ENCODE measurements at places on chromosomes 2 and 18.
A peak's percentile ranks its signal among the peaks of the same experiment; 100 is the strongest.

DNA sequence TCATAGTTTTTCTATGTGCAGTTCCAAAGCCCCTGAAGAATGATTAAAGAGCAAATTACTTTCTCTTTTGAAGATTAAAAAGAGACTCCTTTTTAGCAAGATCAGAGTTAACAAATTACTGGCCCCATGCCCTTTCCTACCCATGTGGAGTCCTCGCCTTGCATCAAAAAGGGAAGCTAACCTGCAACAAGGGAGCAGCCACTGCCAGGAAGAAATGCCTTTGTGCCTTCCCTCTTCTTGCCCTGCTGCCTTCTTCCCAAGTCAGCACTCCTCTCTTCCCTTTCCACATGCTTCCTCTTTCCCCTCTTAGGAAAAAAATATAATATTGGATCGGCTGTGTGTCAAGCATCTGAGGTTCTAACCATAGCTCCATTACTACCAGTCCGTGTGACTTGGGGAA, 37.1 kb upstream of the CYP1B1 start:
- DNase-seq, result no peak

DNA sequence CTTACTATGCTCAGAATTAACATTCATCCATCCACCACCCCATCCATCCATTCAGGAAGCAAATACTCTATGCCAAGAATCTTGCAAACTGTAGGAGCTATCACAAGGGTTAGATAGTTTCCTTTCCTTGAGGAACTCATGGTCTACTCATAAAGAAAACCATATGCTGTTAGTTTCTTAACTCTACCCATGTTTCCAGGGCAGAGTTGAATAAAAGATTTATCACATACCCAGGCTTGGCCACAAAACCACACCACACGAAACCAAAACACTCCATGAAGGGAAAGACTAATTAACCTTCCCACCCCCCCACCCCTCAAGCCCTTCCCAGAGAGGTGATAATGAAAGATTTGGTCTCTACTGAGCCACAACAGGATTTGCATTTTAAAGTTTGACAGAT, 23.7 kb upstream of the MSGN1 start:
- peak; percentile 11 for DNase-seq

GRCh38 chr2:239268549-239268948, 132.3 kb downstream of the HDAC4 start:
- no peak for DNase-seq

DNA sequence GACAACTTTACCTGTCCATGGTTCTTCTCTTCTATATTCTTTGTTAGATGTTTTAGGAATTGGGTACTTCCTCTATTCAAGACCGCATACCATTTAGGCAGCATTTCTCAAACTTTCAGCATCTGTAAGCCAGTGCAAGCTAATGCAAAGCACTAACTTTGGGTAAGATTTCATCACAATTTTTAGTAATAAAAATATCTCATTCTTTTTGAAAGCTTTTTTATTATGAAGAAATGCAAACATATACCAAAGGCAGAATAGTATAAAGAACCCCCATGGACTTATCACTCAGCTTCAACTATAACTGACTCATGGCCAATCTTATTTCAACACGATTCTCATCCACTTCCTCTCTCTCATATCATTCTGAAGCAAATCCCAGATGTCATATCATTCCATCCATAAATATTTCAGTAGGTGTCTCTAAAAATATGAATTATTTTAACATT, 32.9 kb downstream of the INO80C start:
- DNase-seq, result peak; percentile 64

GRCh38 chr18:43596105-43596712, 318.9 kb upstream of the SYT4 start:
- peak; percentile 58 for DNase-seq

GRCh38 chr2:152466041-152466440, 131.1 kb downstream of the FMNL2 start:
- no peak for DNase-seq

DNA sequence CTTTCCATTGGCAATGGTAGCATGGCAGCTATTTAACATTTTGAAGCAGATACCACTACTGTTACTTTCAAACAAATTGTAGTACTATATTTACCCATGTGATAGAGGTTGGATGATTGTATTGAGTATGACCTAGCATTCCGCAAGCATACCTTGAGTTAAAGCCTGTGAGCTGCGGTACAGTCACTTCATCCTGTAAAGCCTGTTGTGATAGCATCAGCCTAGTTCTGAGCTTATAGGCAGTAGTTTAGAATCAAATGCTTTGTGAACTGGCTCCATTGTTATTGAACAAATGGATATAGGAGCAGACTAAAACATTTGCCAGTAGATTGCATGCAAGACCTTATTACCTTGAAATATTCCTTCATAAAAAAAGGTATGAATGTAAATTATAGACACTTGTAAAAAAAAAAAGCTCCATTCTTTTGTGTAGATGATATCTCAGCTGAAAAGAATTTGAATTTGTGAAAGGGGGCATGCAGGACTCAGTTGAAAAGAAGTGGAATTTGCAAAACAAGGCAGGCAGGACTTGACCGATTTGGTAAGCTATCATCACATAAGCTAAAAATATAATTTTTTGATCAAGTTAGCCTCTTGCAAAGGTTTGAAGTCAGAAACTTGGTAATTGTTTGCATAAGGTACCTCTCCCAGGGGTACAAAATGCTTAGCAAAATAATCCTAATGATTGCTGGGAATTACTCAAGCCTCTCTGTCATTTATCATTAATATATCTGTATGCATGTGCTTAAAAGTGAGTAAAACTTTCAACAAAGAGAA, 138.5 kb upstream of the ITGA4 start:
- no peak for DNase-seq

DNA sequence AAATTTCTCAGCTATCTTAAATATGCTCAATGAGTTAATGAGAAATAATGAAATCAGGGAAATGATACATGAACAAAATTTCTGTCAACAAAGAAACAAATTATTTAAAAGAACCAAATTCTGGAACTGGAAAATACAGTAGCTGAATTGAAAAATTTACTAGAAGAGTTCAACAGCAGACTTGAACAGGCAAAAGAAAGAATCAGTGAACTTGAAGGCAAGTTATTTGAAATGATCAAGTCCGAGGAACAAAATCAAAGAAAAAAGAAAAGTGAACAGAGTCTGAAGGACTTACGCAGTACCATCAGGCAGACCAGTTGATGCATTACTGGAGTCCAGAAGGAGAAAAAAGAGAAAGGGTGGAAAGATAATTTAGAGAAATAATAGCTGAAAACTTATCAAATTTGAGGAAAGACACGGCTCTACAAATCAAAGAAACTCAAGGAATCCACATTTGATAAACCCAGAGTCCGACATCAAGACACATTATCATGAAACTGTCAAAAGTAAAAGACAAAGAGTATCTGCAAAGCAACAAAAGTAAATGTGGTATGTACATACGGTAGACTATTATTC, 83.6 kb downstream of the CCDC138 start:
- no peak for DNase-seq

DNA sequence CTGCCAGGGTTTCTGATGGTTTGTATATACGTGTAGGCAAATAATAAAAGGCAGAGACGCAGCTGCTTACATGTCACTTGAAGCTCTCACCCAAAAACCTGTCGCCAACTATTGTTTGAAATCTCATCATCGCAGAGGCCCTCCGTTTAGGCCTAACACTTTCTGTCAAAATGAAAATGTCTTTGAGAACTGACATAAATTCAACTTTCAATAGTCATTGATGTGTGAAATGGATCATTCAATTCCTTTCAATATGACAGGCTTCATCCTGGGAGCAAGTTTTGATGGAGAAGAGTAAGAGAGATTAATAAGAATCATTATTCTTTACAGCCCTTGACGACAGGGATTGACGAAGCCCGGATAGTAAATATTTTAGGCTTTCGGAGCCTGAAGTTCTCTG, 2.7 kb downstream of the ACTG2 start:
- DNase-seq, result no peak

DNA sequence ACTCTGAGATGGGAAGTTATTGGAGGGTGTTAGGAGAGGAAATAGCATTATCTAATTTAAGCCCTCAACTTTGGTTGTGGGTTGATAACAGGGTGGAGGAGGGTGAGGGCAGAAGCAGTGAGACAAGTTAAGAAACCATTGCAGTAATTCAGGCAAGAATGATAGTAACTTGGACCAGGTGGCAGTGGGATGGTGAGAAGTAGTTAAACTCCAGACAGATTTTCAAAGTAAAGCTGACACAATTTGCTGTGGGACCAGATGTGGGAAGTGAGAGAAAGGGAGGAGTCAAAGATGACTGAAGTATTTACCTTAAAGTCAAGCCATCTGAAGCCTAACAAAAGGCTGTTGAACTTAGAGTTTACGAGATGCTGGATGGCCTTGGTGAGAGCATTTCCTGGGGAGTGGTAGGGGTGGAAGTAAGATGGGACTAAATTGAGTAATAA, 163.2 kb upstream of the KLF7 start:
- peak; percentile 53 for DNase-seq

- DNase-seq, result no peak
These were observed 82.0 kb downstream of the DNMT3A start for GRCh38 chr2:25259737-25260124.

- DNase-seq, result no peak
These were observed 1.9 kb downstream of the CCDC68 start for GRCh38 chr18:54957296-54957832.

- DNase-seq, result peak; percentile 72
These were observed 58.1 kb upstream of the FOSL2 start for GRCh38 chr2:28334527-28334894.

- DNase-seq, result no peak
These were observed 268.1 kb upstream of the CXCR4 start for GRCh38 chr2:136386046-136386445.

- DNase-seq, result no peak
These were observed 160.9 kb downstream of the DYSF start for GRCh38 chr2:71613953-71614925.

DNA sequence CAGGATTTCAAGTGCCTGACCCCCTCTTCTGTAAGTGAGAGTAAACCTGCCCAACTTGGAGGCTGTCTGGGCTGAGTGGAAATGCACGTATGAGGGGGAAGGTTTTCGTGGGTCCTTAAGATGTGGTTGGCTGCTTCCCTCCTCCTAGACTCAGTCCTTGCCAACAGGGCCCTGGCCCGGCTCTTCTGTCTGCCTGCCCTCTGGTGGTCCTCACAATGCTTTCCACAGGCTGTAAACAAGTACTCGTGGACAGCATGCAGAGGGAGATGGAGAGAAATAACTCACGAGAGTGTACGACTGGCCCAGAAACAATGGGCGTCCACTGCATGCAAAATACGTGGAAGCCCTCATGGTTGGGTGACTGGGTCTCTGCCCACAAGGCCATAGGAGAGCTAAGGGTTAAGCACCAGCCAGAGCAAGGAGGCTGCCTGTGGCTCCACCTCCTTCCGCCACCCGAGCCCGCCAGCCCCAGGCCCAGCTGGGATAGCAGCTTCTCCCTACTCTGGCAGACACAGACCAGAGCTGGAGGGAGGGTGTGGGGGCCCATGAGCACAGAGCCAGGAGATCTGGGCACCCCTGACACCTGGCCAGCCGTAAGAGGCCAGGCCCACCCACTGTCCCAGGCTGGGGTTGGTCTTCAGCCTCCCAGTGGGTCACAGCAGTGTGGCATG, 17.0 kb upstream of the ARHGEF4 start:
- DNase-seq, result no peak

DNA sequence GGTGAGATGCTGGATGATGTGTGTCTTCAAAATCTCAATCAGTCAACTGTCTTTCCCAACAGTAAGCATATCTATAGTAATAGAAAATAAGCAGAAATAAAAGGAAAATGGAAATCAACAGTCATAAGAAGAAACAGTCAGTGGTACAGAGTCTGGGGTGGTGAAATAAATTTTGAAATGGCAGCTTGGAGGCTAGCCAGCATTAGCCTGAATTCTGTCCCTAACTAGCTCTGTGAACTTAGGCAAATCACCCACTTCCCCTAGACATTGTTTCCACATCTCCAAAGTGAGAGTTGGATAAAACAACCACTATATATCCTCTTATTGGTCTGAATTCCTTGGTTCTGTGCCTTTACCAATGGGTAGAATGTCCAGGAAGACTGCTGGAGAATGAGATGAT, 189.7 kb upstream of the REV1 start:
- DNase-seq, result peak; percentile 17

DNA sequence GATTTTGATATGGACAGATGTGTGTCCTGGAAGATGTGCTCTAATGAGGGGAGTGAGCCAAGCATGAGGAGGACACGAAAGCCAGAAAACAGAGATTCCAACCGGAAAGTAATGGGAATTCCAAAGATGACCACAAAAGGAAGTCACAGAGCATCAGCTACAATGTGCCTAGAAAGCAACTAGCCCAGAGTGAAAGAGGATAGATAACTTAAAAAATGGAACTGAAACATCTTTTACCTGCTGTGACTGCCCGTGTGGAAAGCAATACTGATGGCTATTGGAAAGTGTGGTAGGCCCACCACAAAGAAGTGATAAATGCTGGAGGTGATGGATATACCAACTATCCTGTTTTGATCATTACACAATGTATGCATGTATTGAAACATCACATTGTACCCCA, 21.6 kb downstream of the DNMT3A start:
- no peak for DNase-seq

- DNase-seq, result no peak
These were observed 10.9 kb downstream of the SLC39A10 start for GRCh38 chr2:195667974-195668373.

GRCh38 chr2:26399771-26400376, 1.8 kb upstream of the DRC1 start:
- no peak for DNase-seq

GRCh38 chr2:73257425-73258125, 23.5 kb downstream of the CCT7 start:
- peak; percentile 68 for DNase-seq

- DNase-seq, result no peak
These were observed 156.7 kb downstream of the TPO start for GRCh38 chr2:1569879-1570450.

DNA sequence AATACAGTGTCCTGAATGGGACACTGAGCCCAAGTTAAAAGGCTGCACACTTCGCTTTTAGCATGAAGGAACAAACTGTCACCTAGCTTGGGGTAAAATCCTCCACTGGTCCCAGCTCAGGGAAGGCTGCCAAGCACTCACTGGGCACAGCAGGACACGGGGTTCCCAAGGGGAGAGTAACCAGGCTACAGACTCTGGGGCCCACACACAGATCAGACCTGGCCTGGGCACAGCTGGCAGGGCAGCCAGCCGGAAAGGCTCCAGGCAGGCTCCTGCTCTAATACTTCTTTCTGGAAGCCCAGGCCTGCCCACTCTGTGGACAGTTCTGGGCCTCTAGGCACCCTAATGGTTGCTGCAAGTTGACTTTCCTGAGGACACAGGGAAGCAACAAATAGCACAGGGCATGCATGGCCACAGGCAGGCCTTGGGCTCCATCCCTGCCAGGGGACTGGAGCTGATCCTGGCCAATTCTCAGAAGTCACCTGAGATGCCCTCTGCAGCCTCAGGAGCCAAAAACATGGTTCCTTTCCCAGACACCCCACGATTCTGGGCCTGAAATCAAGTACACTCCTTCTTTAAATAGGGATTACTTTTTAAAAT, 18.7 kb upstream of the SULT1C3 start:
- no peak for DNase-seq

- no peak for DNase-seq
These were observed 3.0 kb upstream of the RTKN start for GRCh38 chr2:74444498-74445318.

- DNase-seq, result no peak
These were observed 73.1 kb upstream of the HPCAL1 start for GRCh38 chr2:10229462-10230099.

- DNase-seq, result no peak
These were observed 120.6 kb downstream of the EHBP1 start for GRCh38 chr2:62826141-62826540.
